Esophagus squamous epithelium (tissue), 5 donors: ENCODE measurements at places on chromosomes 16 and 17. TPM values are rescaled to one million over a fixed set of nuclear protein-coding genes. Genes with fewer than 3 reads are reported as not detected.

Gene SYNGR3
- 0.38 TPM for total RNA-seq

Gene PRDM7
- not detected for total RNA-seq

Gene SLC6A2
- total RNA-seq = not detected

- DNase-seq = no peak
These were observed 2057.1 kb downstream of the TP53TG3F start for GRCh38 chr16:35516551-35516950.

Gene FOXL1
- not detected for total RNA-seq

Gene ZG16
- not detected for total RNA-seq
